ENCODE measurements at places on chromosomes 11 and 22. TPM values are rescaled to one million over a fixed set of nuclear protein-coding genes. Genes with fewer than 3 reads are reported as not detected.

HEPN1 gene
- not detected for total RNA-seq

ARRB1 gene
- 14.4 TPM for total RNA-seq

OTOG gene
- not detected for total RNA-seq

H19 gene
- total RNA-seq = 5,485 TPM

MS4A7 gene
- not detected for total RNA-seq

SLC22A6 gene
- total RNA-seq = not detected

OR52M1 gene
- total RNA-seq = not detected

NDUFS3 gene
- total RNA-seq = 70.3 TPM

MMP8 gene
- total RNA-seq = not detected

LDLRAD3 gene
- total RNA-seq = 14.8 TPM

SMTNL1 gene
- not detected for total RNA-seq

MRPL11 gene
- 45.6 TPM for total RNA-seq

APOA4 gene
- not detected for total RNA-seq

POU2AF2 gene
- not detected for total RNA-seq

MRGPRG gene
- total RNA-seq = not detected

TEX12 gene
- not detected for total RNA-seq

FCHSD2 gene
- 69.5 TPM for total RNA-seq

JHY gene
- total RNA-seq = 7.7 TPM

BTBD18 gene
- not detected for total RNA-seq

CFL1 gene
- total RNA-seq = 850 TPM

SLC22A8 gene
- not detected for total RNA-seq

BAIAP2L2 gene
- total RNA-seq = 0.21 TPM

MS4A6A gene
- total RNA-seq = not detected

GAL3ST1 gene
- total RNA-seq = 2.8 TPM

OMP gene
- total RNA-seq = not detected

CDON gene
- 26.8 TPM for total RNA-seq

WT1 gene
- total RNA-seq = not detected

PIH1D2 gene
- total RNA-seq = 1.4 TPM
